ENCODE measurements at places on chromosomes 12 and 14.

- DNase-seq = no peak
These were observed 17.6 kb downstream of the SOAT2 start for GRCh38 chr12:53120685-53121525.

DNA sequence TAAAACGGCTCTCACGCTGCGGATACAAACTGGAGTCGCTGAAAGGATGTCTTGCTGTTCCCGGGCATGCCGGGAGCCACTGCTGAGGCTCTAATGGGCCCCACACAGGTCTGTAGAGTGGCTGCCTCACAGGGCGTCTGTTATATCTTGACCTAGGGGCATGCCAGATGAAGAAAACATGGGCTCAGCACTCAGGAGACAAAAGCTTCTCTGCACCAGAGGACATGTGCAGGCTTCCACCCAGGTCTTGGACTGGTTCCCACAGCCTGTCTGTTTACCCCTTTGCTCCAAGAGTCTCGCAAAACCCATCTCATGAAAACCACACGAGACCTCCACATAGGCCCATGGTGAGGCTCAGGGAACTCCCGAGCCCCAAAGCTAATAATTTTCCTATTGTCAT, 134.2 kb downstream of the RPS29 start:
- no peak for DNase-seq

- no peak for DNase-seq
These were observed 13.3 kb downstream of the GLIPR1L2 start for GRCh38 chr12:75404231-75404630.

- no peak for DNase-seq
These were observed 143.4 kb upstream of the ARHGAP5 start for GRCh38 chr14:31933716-31934115.

GRCh38 chr14:44369401-44370123, 137.5 kb downstream of the FSCB start:
- no peak for DNase-seq

DNA sequence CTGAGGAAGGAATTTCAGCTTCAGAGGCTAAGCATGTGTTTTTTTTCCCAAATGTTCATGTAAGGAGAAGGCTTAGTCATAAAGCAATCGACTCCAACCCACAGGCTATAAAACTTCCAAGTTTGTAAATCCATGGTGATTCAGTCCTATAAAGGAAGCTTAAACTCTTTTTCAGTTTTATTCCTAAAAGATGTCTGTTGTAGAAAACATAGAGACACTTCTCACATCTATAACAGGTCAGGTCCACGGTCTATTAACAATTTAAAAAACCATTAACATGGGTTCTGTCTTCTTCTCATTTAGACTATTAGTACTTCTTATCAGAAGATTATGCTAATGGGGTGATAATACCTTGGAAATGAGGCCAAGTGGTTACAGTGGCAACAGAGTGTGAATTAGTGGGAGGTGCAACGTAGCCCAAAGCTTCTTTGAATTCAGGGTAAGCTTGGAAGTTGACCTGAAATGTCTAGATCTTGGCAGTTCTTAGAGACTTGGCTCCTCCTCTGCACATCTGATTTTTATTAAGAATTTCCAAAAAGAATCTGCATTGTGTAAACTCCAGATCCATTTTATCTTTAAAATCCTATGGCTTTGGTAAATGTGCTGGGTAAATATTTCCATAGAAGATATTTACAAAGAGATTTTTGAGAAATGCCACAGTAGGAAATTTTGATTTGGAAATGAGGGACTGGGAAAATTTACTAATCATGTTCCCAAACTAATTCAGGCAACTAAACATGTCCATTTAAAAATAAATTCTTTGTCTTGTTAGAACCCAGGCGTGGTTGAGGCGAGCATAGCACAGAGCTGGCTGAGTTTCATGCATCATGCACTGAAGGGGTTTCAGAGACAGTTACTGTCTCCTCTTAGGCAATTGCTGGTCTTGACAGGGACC, 86.4 kb downstream of the EML1 start:
- peak; percentile 27 for DNase-seq

GRCh38 chr12:15597125-15597830, 191.9 kb downstream of the EPS8 start:
- no peak for DNase-seq

- no peak for DNase-seq
These were observed 663.8 kb downstream of the C12orf50 start for GRCh38 chr12:87365423-87365822.

GRCh38 chr12:120141336-120141735, 24.8 kb upstream of the RAB35 start:
- DNase-seq = no peak

DNA sequence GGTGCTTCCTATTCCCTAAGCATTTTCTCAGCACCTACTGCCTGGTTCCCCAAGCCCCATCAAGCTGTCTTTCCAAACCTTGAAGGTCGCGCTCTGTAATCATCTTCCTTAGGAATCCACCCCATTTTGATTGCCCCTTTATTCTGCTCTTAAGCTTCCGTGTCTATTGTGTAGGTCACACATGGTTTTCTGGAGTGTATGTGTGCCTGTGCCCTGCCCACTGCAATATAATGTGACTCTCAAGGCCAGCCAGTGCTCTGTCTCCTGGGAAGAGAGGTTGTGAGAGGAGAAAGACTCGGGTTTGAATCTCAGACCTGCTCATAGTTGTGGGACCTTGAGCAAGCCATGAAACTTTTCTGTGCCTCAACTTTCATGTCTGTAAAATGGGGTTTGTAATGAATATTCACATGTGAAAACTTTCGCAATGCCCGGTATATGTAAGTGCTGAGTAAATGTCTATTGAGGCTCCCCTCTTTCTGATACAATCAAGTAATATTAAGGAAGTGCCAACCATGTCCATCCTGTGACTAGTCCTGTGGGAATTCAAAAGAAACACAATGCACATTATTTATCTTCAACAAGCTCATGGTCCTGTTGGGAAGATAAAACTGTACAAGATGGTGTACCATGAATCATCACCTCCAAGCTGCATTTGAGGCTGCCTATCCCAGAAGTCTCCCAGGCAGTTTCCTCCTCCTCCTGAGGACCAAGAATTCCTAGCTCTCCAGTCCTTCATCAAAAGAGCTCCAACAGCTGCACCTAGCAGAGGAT, 774 bp upstream of the KRT75 start:
- DNase-seq = no peak

DNA sequence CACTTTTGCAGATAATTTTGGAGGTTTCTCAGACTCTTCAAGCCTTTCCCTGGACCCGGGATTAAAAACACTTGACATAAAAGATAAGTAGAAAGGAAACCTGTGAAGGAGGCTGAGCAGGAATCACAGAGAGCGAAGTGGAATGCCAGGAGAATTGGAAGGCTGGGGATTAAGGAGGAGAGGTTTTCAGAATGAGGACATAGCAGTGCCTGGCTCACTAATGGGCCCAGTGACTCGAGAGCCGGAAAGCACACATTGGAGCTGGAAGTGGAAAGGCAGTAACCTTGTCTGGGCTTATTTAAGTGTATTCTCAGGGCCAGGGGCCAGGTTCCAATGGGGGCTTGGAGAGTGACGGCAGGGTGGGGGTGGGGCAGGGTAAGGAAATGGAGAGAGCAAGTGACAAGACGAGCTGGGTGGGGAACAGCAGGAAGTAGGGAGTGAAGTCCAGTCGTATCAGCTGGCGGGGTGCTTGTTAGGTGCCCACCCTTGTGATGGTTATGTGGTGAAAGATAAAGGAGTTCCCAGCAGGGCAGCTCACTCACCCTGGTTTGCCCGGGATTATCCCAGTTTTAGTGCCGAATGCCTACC, 13.1 kb downstream of the EVL start:
- DNase-seq = no peak

DNA sequence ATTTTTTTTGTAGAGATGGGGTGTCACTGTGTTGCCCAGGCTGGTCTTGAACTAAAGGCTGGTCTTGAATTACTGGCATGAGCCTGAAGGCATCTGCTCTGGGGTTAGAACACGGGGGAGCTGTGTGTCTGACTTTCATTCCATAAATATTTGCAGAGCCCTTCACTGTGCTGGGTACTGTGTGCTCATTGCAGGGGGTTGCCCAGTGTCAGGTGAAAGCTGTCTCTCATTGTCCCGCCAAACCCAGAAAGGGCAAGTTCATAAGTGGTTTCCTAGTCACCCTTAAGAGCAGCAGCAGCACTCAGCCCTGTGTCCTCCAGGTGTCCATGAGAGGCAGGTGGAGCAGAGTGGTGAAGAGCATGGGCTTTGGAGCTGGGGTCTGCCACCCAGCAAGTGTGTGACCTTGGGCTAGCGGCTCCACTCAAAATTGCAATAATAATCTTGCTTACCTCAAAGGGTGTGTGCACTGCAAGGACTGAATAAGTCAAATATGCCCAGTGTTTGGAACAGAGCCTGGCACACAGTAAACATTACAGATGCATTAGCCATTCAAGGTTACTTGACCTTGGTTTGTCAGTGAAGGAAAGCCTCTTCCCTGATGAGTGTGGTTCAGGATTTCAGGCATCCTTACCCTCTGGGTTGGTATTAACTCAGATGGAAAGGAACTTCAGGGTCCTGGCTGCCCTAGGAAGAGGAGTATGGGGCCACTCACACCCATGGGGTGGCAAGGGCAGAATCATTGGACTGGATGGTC, 4.4 kb upstream of the SMIM41 start:
- no peak for DNase-seq

Data from HTR-8/SVneo (cell line).